ENCODE measurements at places on chromosomes 2 and 18.
A peak's percentile ranks its signal among the peaks of the same experiment; 100 is the strongest.

GRCh38 chr2:45009303-45009927, at the start of gene SIX2:
SIX2 (minus strand) TSS chr2:45009452; CDS start chr2:45009110, 342 bp downstream.
- no peak for DNase-seq

GRCh38 chr2:232333361-232334135, 45.0 kb upstream of the ALPP start:
- no peak for DNase-seq

DNA sequence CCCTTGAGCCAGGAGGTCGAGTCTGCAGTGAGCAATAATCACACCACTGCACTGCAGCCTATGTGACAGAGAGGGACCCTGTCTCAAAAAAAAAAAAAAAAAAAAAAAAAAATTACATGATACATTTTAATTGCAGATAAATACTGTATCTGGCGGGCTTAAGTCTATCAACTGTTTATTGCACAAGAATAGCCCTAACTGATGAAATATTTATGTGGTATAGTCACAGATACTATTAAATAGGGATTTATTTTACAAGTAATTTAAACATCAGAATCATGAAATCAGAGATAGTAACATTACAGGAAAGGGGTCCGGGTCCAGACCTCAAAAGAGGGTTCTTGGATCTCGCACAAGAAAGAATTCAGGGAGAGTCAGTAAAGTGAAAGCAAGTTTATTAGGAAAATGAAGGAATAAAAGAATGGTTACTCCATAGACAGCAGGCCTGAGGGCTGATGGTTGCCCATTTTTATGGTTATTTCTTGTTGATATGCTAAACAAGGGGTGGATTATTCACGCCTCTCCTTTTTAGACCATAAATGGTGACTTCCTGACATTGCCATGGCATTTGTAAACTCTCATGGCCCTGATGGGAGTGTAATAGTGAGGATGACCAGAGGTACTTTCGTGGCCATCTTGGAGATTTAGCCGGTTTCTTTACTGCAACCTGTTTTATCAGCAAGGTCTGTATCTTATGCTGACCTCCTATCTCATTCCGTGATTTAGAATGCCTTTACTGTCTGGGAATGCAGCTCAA, 166.6 kb downstream of the PMAIP1 start:
- no peak for DNase-seq

GRCh38 chr2:203310688-203311436, 17.3 kb upstream of the ABI2 start:
- DNase-seq, result no peak

DNA sequence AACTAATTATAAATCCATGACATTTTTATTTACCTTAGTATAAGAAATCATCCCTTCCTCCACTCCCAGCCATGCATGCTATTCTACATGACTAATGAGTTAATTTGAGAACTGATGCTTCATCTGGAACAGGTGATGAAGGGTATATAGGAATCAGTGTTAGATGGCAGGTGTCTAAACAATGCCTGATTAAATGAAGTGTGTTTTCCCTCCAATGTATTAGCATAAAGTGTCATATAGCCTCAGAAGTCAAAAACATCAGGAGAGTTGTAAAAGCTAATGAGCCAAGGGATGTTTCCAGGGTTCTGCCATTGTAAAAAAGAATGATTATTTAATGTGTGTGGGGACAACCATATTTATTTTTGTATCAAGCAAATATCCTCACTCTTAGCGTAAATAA, 913.8 kb downstream of the DCC start:
- no peak for DNase-seq

DNA sequence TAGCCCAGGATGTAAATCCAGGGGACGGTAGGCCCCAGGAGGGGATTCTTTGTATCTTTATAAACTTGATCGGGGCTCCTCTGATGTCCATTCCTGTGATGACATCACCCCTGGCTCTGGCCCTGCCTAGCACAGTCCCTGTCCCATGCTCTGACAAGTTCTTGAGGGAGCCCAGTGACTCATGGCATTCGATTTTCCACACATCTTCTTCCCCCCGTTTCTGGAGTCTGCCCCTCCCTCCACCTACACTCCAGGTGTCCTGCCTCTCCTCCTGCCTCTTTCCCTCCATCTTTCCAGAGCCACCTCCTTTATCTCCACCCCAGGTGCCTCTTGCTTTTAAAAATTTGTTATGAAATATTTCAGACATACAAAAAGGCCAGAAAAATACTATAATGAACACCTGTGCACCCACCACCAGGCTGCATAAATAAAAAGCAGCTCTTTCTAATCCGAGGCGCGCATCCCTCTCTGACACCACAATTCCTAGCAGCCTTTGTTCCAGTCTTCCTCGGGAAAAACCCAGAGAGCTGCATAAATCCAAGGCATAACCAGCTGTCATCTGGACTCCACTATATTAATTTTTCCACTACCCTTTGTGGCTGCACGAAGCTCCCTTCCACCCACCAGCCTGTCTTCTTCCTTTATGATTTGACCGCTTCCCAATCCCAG, 207.7 kb downstream of the ZBTB7C start:
- no peak for DNase-seq

GRCh38 chr2:10912796-10913455, 1.2 kb downstream of the KCNF1 start:
- DNase-seq, result no peak

DNA sequence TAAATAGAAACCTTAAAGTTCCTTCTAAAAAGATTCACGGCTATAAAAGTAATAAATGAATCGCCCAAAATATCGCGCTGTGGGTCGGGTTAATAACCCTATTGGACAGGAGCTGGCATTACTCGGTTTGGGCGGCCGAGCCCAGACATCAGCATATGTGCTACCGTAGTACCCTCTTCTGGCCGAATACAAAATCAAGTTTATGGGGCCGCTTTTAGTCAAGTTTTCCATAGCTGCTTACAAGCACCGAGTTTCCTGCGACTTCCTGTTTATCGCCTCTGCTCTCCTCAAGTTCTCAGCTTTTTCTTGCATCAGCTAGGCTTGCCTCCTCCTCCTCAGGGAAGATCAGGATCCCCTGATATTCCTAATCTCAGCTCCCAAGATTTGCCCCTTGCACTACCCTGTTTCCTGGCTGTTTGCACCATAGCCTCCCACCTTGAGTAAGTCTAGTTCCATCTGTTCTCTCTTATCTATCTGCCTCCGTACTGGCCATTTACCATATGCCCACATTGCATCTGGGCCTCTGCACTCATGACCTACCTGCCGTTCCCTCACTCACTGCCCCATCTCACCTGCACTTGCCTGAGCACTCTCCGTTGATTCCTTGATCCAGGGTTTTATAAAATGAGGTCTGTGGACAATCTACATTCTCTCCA, 56.1 kb downstream of the SLC35F5 start:
- DNase-seq, result no peak

DNA sequence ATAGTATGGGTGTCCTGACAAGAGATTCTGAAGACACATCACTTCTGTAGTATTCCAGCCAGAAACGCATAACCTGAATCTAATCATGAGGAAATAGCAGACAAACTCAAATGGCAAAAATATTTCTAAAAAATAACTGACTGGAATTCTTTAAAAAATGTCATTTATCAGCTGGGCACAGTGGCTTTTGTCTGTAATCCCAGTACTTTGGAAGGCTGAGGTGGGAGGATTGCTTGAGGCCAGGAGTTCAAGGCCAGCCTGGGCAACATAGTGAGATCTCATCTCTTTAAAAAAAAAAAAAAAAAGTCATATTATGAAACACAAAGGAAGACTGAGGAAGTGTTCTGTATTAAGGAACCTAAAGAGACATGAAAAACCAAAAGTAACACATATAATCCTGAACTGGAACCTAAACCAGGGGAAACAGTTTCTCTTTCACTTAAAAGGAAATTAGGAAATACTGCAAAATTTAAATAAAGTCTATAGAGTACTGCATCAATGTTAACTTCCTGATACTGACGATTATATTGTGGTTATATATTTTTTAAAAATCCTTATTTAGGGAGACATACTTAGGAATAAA, 29.9 kb downstream of the SESTD1 start:
- no peak for DNase-seq

- DNase-seq, result no peak
These were observed 158.9 kb downstream of the ATAD2B start for GRCh38 chr2:23767876-23768621.

- DNase-seq, result no peak
These were observed 107.7 kb upstream of the KYNU start for GRCh38 chr2:142769761-142770160.

- DNase-seq, result no peak
These were observed 296.2 kb downstream of the SLC8A1 start for GRCh38 chr2:40155728-40156127.

DNA sequence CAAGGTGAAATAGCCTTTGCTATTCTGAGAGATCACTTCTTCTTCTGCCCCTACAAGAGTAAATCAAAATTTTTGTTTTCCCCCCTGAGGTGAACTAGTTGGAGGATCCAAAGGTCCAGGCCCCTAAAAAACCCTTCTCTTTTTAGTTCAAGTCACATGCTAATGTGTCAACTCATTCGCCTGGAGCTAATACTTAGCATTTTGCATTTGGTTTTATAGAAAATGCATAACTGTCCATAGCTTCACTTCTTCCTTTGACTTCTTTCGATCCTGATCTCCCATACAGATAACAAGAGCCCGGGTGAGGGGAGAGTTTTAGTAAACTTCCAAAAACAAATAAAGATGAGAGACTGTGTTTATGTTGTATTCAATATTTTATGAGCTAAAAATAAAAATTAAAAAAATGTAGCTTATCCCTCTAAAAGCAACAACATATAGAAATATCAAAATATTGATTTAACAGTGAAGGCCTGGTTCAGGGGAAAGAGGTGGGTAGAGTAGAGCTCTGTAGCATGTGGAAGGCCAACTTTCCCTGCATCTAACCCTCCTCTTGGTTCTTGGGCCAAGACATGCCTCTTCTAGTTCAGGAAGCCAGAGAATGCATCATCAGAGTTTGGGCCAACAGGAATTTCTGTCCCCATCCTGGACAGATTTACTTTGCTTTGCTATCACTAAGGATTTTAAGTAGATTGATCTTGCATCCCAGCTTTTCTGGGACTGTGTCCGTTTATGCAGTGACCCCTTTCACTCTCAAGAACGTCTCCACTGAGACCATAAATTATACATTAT, 333.8 kb downstream of the ALK start:
- DNase-seq, result no peak

- no peak for DNase-seq
These were observed 4.9 kb downstream of the RALB start for GRCh38 chr2:120257522-120257921.

- DNase-seq, result no peak
These were observed 106.5 kb upstream of the EFEMP1 start for GRCh38 chr2:56030062-56030461.

DNA sequence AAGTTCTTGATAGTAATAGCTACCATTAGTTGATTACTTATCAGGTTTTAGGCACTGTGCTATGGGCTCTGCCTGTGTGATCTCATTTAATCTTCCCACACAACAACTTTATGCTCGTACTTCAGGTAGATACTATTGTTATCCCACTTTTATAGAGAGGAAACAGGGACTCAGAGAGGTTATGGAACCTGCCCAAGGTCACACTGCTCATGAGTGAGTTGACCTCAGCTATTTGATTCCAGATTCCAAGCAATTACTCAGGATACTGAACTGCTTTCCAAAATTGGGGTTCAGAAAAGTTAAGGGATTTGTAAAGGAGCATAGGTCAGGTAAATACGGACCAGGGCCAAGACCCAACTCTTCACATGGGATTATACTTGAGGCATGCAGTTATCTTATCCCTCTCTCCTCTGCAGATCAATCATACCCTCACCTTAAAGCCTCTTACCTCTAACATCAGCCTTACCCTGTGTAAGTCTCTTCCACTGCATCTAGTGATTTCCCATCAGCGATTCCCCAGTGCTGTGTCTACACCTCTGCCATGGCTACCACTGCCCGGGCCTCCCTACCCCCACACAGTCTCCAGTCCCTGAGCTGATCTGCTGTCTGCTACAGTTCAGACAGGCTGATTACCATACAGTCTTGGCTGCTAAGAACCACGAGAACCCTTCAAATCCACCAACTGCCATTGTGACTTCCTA, 74.4 kb downstream of the ANTXR1 start:
- DNase-seq, result no peak

DNA sequence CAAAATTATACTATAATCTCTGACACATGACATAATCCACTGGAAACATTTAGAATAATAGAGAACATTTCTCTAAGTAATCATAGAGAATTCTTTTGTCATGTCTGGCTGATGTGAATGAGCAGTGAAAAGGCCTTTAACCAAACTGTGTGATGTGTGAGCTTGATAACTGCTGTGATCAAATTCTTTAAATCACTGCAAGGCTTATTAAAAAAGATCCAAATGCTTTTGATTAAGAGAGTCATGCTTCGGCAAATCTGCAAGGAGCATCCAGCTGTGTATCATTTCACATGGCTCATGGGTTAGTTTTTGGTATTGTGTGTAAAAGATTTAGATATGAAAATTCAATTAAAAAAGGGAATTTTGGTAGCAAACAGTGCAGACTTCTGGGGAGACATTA, 58.6 kb upstream of the TFPI start:
- DNase-seq, result no peak

DNA sequence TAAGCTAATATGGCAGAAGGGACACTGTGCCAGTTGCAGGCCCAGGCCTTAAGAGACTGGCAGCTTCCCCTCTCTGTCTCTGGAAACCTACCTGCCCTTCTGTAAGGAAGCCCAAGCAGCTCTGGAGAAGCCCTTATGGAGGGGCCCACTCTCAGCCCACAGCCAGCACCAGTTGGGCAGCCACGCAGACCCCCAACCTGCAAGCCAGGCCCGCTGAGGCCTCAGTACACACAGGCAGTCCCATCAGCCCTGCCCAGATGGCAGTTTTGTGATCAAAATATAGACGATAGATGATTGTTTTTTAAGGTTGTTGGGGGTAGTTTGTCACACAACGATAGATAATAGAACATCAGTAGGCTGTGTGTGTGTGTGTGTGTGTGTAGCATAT, 36.8 kb upstream of the ALPP start:
- no peak for DNase-seq

DNA sequence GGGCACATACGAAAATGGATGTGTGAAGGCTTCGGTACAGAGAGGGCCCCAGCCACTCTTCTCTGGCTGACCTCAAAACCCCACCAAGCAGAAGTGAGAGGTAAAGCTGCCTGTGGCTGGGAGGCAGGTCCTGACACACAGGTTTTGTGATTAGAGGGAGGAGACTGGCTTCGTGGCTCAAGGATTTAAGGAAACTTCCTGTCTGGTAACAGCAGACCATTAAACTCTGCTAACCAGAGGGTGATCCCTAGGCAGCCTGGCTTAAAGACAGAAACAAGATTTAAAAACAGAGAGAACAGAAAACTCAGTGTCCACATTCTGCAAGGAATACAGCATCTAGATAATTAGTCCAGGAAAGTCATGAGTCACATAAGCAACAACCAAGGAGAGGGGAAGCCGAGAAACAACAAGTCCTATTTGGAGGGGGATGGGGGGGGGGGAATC, 101.9 kb downstream of the NFATC1 start:
- no peak for DNase-seq

GRCh38 chr18:11688972-11689668, at the start of gene GNAL:
GNAL (plus strand) TSS chr18:11689264; CDS start chr18:11689564, 300 bp downstream.
- peak; percentile 11 for DNase-seq

- DNase-seq, result no peak
These were observed 436 bp upstream of the SMYD1 start for GRCh38 chr2:88067189-88067588.

All from anterior cingulate cortex (tissue), 58 donors.